ENCODE measurements at places on chromosomes 4 and X. TPM values are rescaled to one million over a fixed set of nuclear protein-coding genes. Genes with fewer than 3 reads are reported as not detected.

GRCh38 chrX:30795981-30796958 lies 92.8 kb downstream of the TAB3 start:
- H3K4me1 ChIP-seq = no peaks in the 10 kb centered on the region
- no peak for DNase-seq
- no peaks in the 10 kb centered on the region for H3K36me3 ChIP-seq
- H3K4me3 ChIP-seq = no peak overlapping the region

- H3K27ac ChIP-seq = no peak overlapping the region
- no peak for DNase-seq
- H3K4me1 ChIP-seq = no peaks in the 10 kb centered on the region
- H3K27me3 ChIP-seq = no peaks in the 10 kb centered on the region
- no peaks in the 10 kb centered on the region for H3K36me3 ChIP-seq
- no peak overlapping the region for H3K4me3 ChIP-seq
Observed at GRCh38 chr4:132564920-132565319, 584.2 kb upstream of the PCDH10 start.

GRCh38 chrX:20205927-20206708 lies 60.6 kb downstream of the RPS6KA3 start:
- DNase-seq = no peak
- peaks cover 52% of the 10 kb centered on the region for H3K36me3 ChIP-seq
- no peaks in the 10 kb centered on the region for H3K27me3 ChIP-seq
- peaks cover 26% of the 10 kb centered on the region for H3K4me1 ChIP-seq

GRCh38 chr4:128768373-128768996 lies 41.0 kb upstream of the JADE1 start:
- H3K27me3 ChIP-seq = no peaks in the 10 kb centered on the region
- no peak overlapping the region for H3K4me3 ChIP-seq
- DNase-seq = no peak
- no peaks in the 10 kb centered on the region for H3K36me3 ChIP-seq
- peaks cover 2% of the 10 kb centered on the region for H3K4me1 ChIP-seq

TMEM31 gene
- not detected for total RNA-seq

GPC3 gene
- total RNA-seq = 0.31 TPM
